ENCODE measurements at places on chromosomes 4 and X. TPM values are rescaled to one million over a fixed set of nuclear protein-coding genes. Genes with fewer than 3 reads are reported as not detected.

The LRP2BP gene
- total RNA-seq = 0.14 TPM

The GC gene
- not detected for total RNA-seq

The ZC4H2 gene
- 15.3 TPM for total RNA-seq

DNA sequence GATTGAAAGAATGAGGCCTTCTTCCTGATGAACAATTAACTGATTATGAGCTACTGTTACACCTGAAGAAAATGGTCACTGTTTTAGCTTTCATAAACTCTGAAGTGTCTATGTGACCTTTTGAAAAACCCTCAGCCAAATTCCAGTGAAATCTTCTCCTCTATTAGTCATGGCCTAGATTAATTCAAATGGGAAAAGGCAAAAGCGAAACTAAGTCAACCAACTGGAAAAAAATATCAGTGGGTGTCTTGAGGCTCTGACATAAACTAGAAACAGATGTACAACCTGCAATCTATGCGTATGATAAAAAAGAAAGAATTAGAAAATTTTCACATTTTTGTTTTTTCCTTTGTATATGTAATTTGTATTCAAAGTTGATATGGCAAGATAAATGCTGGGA is 169.4 kb upstream of the BANK1 start:
- DNase-seq = peak; percentile 52

The MID2 gene
- total RNA-seq = 6.1 TPM

The TIGD4 gene
- total RNA-seq = 0.12 TPM

Measured in epithelial cell of proximal tubule (primary cell).